ENCODE measurements at places on chromosomes 1 and 21.

DNA sequence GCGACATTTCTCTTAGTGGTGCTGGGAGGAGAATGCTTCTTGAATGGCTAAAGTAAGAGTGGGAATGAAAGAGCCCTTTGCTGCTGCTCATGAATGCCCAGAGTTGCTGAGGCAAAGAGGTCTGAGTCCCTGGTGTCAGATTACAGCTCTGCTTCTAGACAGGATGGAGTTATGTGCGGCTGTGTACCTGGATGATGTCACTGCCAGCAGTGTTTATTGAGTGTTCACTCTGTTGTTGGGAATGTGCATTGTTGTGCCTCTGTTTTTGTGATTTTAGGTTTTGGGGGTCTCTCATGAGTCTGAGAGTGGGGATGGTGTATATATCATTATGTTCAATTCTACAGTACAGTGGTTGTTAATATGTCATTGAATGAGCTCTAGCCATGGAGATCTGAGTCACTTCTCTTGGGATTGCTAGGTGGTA, 2.7 kb downstream of the CDC14A start:
- no peak for DNase-seq

DNA sequence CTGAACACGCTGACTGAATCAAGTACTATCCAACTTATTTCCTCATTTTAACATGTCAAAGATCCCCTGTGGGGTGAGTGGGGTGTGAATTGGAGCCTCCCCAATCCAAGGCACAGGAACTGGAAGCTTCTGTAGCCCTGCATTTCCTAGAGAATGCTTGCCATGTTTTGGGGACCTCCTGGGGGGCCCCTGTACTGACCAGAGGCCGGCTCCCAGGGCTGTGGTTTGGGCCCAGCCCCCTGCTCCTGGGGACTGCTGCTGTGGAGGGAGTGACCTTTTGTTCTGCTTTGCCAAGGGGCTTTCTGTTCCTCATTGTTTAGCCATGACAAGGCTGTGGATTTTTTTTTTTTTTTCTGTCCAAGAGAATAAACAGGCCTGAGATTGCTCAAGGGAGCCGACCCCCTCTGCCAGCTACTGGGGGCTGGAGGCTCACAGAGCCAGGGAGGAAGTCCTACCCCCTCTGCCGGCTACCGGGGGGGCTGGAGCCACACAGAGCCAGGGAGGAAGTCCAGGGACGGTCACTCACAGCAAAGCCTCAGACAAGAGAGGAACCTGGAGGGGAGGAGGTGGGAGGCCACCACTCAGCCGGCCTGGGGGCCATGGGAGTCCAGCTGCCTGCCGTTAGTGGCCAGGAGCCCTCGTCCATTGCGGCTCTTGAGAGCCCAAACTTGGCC, 17.4 kb downstream of the TNFRSF1B start:
- DNase-seq: peak; percentile 86

DNA sequence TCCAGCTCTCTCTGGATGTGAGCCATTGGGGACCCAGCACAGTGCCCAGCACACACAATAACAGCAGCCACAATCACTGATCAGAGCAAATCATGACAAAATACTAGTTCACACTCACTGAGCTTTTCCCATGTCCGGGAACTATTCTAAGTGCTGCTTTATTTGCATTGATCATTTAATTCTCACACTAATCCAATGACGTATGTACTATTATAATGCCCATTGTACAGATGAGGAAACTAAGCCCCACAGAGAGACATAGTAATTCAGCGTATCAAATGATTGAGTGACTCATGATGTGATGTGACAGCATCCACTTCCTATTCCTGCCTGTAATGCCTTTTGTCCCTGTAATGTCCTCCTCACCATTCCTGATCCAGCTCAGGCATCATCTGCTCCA, 1.9 kb upstream of the S100A8 start:
- no peak for DNase-seq

DNA sequence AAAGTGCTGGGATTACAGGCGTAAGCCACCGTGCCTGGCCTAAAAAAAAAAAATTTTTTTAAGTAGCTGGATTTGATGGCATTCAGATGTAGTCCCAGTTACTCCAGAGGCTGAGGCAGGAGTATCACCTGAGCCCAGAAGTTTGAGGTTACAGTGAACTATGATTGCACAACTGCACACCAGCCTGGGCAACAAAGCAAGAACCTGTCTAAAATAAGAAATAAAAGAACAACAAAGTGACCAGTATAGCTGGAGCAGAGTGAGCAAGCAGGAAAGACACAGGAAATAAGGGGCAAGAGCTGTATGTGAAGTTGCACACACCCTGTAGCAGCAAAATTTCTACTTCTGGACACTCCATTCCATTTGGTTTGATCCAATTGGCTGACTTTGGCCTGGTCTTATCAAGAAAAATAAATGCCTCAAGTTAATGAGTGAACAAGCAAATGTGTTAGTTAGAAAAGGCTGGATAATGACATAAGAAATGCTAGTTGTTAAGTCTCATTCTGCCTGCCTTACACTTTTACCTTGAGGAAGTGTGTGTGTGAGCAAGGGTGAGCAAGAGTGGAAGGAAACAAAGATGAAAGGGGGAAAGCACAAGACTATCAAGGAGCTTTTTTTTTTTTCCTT, 7.9 kb downstream of the ATP5IF1 start:
- DNase-seq: no peak

DNA sequence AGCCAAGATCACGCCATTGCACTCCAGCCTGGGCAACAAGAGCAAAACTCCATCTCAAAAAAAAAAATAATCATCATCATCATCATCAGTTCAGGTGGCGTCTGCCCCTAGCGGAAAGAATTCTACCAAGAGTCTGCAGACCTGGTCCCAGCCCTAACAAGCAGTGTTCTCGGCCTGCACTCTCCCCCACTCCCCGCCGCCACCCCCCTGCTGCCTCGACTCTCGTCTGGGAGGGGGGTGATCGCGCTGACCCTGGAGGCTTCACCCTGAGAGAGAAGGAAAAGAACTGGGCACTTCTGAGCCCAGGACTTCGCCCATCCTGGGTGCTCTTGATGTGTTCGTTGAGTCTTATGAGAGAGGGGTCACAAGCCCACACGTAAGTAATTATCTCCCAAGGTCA, 160.1 kb upstream of the TMEM51 start:
- DNase-seq: no peak

DNA sequence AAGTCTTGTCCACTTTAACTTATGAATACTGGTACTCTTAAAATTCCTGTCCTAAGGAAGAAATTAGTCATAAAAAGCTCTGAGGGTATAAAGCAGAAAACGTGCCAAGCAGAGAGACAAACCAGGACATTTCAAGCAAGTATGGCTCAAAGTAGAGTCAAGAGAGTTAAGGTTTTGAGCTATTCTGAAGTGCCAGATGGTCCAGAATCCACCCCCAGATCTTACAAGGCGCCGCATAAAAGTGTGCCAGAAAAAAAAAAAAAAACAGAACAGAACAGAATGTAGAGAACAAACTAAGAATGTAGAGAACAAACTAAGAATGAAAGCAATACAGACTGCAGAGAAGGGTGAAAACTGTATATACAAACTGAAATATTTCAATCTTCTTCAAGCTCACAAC, 12.5 kb downstream of the EPS15 start:
- peak; percentile 89 for DNase-seq

- no peak for DNase-seq
These were observed 59.2 kb downstream of the LYPLAL1 start for GRCh38 chr1:219232890-219233289.

GRCh38 chr21:24486973-24487372, 1120.3 kb downstream of the MRPL39 start:
- DNase-seq: no peak

- DNase-seq: peak; percentile 68
These were observed 98.9 kb downstream of the DHRS3 start for GRCh38 chr1:12518931-12519692.

DNA sequence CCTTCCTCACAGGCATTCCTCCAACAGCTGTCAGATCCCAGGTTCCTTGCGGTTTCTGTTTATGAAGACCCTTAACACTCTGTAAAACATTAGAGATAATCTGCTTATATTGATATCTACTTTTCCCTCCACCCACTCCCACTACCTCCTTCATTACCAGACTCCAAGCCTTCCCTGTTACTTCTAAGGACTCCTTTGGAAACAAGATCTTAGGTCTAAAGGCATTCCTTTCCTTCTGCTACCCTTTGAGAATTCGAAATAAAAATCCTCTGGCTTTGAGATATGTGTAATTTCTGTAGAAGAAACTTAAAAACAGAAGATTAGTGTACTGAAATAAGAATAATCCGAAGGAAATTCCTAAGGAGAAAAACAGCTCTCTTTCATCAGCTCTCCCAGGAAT, 23.7 kb upstream of the LYPLAL1 start:
- DNase-seq: no peak

DNA sequence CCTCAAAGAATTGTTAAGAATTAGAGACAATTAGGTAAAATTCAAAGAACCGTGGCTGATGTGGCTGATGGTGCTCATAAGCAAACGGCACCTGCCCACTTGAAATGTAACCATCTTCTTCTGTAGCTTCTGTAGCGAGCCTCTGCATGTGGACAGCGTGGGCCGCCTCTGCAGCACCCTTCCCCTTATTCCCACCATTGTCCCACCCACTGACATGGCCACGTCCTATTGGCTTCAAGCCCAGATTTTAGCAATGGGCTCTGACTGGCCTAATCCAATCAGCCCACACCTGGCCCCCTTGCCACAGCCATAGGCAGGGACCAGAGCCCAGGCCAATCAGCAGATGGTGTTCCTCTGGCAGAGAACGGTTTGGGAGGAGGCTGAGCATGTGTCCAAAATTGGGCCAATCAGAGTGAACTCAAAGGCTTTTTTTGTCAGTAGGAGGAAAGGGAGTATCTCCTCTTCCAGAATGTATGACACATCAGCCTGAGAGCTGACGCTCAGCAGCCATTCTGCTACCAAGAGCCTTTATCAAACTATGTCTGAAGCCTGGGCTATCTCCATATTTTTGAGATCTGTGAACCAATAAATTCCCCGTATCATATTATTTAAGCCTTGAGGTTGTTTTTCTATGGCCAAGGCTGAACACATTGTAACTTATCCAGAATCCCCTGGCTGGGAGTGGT, 518.5 kb downstream of the SMYD3 start:
- DNase-seq: no peak

DNA sequence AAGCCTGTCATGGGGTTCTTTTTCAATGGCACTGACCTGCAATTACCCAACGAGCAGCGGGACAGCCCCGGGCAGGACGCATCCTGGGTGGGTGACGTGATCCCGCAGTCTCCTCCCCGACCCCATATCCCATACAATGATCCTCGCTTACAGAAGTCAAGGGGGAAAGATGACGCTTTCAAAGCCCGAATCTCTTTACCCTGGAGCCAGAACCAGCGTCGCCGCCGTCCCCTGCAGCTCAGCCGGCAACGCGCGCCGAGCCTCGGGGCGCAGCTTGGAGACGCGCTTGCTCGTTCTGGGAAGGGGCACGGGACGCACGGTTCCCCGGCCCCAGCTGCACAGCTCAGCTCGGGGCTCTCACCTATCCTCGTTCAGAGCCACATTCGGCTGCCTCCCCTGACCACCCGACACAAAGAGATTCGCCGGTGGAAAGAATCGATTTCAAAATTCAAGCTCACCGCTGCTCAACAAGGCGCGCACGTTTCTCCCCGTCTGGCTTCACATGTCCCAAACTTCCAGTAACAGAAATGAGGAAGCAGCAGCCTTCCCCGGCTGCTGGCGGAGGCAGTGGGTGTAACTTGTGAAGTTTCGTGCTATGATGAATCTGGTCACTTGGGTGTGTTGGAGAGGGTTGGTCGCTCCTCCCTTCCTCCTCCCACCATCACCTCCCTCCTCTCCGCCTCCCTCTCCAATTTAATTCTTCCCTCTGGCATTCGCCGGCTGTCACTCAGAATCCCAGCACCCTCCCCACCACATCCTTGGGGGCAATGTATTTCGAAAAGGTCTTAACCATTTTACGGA, at the start of gene TIAM1:
TSS of gene TIAM1 (minus strand) at position 582 of the 801 bp plus-strand sequence. CDS start 77,289 bp downstream, outside the sequence.
- DNase-seq: peak; percentile 77

DNA sequence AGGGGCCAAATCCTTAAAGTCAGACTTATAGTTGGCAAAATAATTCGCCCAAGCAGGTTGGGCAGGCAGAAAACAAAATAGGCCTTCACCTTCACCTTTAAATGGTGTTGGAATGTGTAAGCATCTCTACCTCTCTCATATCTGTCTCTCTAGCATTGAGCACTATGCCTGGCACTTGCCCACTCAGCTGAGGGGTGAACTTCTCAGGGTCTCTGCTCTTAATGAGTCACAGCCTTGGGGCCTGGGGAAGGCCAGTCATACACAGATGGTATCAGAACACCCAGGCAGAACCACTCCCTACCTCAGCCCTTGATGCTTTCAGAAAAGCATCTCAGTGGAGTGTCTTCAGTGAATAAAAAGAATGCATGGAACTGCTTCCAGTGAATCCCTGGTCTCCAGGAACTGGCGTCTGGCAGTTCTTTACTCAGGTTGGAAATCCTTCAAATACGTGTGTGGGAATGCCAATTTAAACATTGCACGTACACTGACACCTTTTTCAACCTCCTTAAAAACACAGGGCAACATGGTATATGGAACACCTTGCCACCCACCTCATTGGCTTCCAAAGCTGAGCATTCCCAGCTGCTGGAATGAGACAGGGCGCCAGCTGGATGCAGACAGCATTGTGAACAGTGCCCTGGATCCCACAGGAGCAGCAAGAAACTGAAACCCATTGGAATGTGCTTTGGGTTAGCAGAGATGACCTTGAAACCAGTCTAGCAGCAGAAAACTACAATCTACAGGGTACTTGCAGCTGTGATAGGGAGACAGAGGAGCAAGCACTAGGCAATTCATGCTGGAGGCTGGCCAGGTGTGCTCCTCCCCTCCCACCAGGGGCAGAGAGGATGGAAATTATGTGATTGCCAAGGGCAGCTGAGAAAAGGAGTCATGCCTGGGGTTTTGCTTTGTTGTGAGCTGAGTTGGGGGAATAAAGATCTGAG, 30.0 kb downstream of the ZNF697 start:
- DNase-seq: peak; percentile 16

DNA sequence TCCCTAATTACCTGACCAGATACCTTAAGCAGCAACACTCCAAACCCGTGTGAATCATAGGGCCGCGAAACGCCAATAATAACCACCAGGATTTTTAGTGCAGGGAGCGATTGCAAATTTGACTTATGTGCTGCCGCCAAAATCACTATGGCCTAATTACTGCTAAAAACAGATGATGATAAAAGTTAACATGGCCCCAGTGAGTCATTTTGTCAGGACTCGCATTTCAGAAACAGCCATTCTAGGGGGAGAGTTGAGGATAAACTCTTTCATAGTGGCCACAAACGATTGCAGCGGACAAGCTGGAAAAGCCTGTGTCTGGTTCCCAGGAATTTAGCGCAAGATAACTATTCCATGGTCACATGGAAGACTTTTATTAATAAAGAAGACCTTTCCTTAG, 103.4 kb downstream of the HLX start:
- DNase-seq: no peak

- no peak for DNase-seq
These were observed 1466.4 kb downstream of the PLA2G4A start for GRCh38 chr1:188295157-188295556.

DNA sequence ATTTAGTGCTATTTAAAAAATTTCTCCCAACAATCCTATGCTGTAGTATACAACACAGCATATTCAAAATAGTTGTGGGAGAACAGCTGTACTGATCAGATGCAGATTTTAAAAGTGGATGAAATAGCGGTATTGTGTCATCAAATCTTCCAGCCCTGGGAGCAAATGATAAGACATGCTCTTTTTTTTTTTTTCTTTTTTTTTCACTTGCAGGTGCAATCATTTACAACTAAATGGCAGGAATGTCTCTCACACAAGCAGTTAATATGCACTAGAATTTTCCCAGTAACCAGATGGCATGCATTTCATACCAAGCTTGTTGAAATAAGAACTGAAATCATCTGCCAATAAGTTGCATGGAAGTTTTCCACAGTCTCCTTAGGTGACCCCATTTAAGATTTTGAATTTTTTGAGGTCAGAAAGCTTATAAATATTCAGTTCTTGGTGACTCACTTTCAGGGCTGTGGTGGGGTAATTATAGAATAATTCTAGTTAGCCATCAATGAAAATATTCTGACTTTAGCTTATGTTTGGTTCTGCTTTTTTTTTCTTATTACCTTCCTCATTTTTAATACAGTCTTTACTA, 623.9 kb upstream of the NR5A2 start:
- DNase-seq: no peak
